Esophagus muscularis mucosa (tissue), 4 donors: ENCODE measurements at places on chromosomes 3 and 15. TPM values are rescaled to one million over a fixed set of nuclear protein-coding genes. Genes with fewer than 3 reads are reported as not detected.
A peak's percentile ranks its signal among the peaks of the same experiment; 100 is the strongest.

DNA sequence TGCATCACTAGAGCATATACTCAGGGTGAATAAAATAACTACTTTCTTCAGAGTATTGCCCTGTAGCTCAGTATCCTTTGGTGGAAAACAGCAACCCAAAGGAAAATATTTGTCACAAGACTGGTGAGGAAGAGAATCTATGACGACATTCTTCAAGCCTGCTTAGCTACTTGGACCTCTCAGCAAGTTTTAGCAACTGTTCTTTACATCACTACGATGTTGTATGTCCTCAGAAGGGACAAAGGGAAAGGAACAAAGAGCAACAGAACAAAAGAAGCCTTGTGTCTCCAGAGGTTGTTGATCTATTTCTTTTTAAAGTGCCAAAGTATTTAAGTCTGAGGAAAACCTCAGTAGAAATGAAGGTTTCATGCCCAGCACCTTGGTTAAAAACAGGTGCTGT lies 746.7 kb downstream of the NAALADL2 start:
- no peak for DNase-seq

Gene HOMER2
- 27.7 TPM for total RNA-seq

Gene GOLGA6L10
- total RNA-seq: 0.71 TPM

GRCh38 chr3:71893702-71894479 lies 108.9 kb upstream of the PROK2 start:
- DNase-seq: no peak

DNA sequence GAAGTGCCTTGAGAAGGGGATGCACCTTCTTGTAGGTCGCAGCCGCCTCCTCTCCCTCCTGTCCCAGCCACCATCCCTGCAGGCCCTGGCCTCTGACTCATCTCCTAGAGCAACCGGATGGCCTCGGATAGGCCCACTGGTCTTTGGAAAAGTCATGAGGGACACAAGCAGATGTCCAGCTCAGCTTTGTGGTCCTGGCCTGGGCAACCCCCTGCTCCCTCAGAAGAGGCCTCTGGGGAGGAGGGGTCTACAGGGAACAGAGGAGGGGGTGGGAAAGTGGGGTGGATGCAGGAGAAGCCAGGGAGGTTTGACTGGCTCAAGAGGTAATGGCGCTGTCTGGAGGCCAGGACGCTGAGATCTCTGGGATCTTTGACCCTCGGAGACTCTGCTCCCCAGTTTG lies 259.2 kb upstream of the TLE3 start:
- no peak for DNase-seq

- DNase-seq: no peak
These were observed 426.5 kb upstream of the CDIN1 start for GRCh38 chr15:36152936-36153335.

- no peak for DNase-seq
These were observed 1130.0 kb downstream of the NAALADL2 start for GRCh38 chr3:175989161-175989560.

Gene PIERCE2
- total RNA-seq: 4.2 TPM

DNA sequence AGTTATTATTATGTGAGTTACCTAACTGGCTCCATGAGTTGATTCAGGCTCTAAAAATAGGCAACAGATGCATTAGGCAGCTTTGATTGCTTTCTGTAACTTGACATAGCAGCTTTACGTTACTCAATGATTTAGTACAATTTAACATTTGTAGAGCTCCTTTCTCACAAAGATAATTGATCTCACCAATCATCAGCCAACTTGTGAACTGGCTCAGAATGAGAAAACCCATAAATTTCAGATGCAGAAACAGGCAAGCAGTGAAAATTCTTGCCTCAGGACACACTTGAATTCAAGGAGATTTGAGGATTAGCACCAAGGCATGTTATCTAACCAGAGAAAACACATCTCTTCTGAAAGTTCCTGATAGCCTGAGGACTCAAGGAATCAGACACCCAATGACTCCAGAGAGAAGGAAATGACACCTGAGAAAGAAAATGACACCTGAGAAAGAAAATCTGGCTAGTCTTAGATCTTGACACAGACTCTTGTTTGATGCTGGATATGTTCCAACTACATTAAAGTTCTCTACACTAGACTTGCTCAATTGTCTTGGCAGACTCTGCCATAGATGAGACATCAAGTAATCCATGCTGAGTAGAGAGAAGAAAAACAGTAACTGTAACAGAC lies 315.1 kb upstream of the CBLB start:
- DNase-seq: no peak

GRCh38 chr3:39962581-39962980 lies 153.2 kb downstream of the MYRIP start:
- no peak for DNase-seq

DNA sequence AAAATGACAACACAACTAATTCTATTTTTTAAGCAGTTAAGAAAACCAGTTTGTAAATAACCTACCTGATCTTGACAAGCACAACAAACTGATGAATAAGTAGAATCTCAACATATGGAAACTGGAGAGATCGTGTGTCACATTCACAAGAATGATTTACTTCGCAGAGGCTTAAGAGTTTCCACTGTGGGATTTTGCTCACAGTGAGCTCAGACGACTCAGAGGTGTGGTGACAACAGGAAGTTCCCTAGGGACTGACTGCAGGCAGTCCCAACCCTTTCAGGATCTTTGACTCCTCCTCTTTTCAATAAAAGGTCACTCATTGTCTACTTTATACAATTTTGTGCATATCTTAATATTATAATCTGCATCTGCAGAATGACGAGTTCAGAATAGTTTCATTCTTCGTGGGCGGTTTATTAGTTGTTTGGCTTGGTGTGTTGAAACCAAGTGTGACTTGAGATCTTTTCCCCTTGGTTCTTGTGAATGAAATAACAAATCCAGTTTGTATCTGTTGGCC lies at the start of gene LIPH:
LIPH (minus strand) TSS at position 231 of the 520 bp plus-strand sequence; CDS start at position 114, 117 bp downstream.
- DNase-seq: no peak

GRCh38 chr3:186679151-186679550 lies 13.3 kb downstream of the HRG start:
- no peak for DNase-seq

- no peak for DNase-seq
These were observed 14.5 kb upstream of the CHST14 start for GRCh38 chr15:40456299-40456712.

GRCh38 chr15:85554852-85555521 lies 174.6 kb downstream of the AKAP13 start:
- DNase-seq: no peak

DNA sequence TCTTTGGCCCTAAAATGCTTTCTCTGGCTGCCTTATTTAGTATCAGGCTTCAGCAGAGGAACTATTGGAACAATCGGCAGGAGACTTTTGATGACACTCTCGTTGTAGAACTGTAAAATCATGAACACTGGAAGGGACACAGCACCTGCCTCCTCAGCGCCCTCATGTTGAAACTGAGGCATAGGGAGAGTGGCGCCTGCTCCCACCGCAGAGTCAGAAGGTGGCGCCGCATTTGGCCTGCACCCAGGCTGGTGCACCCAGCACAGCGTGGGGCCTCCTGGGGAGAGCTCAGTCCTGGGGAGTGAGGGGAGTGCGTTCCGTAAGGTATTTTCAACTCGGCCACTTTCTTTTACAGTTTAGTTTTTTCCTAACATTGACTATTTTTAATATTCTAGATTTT lies 78.2 kb upstream of the BLM start:
- DNase-seq: no peak

DNA sequence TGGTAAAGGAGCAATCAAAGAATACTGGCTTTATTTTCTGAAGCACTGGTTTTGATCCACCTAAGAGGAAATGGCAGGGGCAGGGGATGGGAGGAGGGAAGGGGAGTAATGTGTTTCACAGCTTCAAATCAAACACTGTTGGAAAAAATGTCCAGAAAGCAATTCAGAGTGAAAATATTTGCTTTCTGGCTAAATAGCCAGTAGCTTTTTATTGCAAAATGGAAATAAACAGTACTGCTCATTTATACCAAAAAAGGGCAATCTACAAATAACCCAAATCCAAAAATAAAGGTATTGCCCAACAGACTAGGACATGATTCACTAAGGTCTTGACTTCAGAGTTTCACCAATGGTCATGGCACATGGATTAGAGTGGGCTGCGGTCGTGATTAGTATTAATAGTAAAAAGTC lies 279.3 kb upstream of the THBS1 start:
- DNase-seq: no peak

Gene CPN2
- total RNA-seq: not detected

DNA sequence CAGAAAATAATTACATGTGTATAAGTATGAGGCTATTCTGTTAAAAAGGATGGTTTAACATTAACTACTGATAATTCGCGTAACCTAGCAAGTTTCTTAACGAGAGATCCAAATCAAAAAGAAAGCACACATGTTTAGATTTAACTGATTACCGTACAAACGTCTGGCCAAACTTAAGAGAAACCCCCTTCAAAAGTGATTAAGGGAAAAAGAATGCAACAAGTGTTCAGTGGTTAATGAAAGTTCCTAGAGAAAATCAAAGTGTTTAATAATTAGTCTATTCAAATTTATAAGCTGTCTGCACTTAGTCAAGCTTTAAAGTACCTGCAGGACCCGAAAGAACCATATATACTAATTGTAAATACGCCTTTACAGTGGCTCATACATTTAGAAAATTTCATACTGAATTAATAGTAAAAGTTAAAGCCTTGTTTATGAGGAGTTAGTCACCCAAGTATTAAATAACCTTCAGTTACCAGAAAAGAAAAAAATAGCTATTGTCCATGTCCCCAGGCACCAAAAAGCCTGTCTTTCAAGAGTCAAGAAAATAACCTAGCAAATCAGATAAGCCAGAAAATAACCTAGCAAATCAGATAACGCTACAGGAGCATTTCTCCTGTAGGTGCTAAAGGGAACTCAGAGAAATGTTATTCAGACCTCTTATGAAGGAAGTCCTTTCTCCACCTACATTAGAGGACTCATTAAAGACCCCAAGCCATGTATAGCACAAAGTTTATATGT lies 34.6 kb downstream of the ZNF589 start:
- no peak for DNase-seq

GRCh38 chr3:132781922-132782321 lies 59.7 kb upstream of the NPHP3 start:
- DNase-seq: no peak

Gene NXPE3
- total RNA-seq: 16.2 TPM

DNA sequence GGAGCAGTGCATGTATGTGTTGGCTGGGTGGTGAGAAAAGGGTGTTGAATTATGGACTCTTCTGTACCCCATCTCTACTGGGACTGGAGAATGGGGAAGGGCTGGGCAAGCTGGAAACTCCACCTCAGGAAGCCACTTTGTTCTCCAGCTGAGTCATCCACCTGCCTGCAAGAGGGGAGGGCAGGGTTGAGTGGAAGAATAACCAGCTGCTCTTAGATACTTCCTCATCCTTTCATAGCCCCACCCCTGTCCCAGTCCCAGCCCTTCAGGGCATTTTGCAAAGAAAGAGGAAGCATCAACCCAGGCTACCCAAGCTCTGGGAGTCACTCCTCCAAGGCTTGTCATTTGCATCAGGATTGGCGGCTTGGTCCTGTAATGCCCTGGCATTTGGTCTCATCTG lies 33.1 kb downstream of the RAB11A start:
- DNase-seq: peak; percentile 89

GRCh38 chr15:59993041-59993750 lies 10.9 kb upstream of the FOXB1 start:
- no peak for DNase-seq

DNA sequence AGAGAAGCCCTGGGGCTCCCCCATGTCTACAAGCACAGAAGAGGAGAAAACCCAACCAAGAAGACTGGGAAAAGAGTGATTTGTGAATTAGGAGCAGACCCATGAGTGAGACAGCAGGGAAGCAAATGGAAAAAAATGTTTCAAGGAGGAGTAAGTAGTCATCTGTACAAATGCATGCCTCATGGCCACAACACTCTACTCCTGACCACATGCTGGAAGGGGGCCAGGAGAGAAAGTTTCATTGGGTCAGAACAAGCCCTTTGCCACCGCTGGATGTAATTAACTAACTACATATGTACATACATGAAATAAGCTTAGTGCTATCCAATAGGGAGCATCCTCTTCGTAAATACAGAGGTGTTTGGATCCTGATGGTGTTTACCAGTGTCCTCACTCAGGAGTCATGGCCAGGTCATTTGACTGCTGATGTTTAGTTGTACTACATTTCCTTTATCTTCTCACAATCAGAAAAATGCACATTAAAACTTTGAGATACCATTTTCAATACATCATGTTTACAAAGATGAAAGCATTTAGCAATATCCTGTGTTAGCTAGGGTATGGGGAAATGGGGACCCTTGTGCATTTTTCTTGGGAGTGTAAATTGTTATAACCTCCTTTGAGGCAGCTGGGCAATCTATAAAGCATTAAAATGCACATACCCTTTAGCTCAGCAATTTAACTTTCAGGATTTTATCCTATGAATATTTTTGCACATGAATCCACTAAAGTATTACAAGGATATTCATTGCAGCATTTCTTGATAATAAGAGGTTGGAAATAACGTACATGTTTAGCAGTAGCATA lies 27.1 kb downstream of the CLRN1 start:
- DNase-seq: no peak

GRCh38 chr3:157447026-157447694 lies 10.5 kb downstream of the PTX3 start:
- DNase-seq: no peak

DNA sequence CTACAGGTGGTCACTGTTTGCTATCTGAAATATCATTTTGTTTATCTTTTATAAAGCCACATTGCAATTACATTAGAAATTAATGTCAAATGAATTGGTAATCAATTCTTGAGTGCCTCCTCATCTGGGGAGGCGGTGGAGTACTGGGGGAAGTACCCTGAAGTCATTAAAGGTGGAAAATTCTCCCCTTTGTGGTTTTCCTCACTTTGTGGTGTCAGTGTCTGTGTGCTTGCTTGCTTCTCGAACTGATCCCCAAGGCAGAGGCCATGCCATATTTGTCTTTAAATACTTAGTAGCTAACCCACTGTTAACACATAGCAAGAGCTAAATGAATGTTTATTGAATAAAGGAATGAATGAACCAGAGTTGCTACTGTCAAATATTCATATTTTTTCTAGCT lies 40.5 kb upstream of the CCK start:
- DNase-seq: peak; percentile 24

DNA sequence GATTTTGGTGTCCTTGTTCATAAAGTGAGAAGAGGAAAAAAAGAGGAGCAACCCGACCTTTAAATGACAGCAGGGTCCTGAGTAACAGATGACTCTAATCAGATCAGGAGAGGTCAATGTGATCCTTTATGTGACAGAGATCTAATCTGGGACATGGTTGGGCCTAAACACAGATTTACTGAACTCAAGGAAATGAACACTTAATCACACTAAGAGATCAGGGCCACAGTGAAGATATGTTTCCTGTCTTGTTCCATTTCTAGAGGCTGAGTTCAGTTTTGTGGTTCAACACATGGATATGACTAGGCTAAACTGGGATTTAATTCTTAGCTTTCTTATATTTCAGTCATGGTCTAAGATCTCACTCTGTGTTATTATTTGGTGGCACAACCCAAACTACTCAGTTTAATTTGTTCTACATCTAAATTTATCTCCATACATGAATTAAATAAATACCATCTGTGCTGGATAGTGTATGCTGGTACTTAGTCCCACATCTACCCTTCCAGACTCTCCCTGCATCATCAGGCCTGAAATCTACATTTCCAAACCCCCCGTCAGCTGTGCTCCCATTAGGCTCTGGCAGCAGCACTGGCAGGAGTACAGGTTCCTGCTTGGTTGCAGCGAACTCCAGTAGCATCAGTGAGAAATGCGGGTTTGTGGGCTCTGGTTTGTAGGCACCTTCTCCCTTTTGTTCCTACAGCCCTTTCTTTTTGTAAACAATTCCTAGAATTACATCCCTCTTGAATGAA lies 22.6 kb downstream of the SFMBT1 start:
- peak; percentile 5 for DNase-seq
